ENCODE measurements at places on chromosomes 4 and X. TPM values are rescaled to one million over a fixed set of nuclear protein-coding genes. Genes with fewer than 3 reads are reported as not detected.

The IGFBP7 gene
- 2,270 TPM for total RNA-seq

The ACE2 gene
- total RNA-seq: not detected

The FDCSP gene
- total RNA-seq: not detected

The CACNA1F gene
- not detected for total RNA-seq

The CT45A3 gene
- not detected for total RNA-seq

The CXCL3 gene
- total RNA-seq: 21.2 TPM

The GPAT3 gene
- 4.0 TPM for total RNA-seq

The CDKL5 gene
- total RNA-seq: 3.9 TPM

The ARHGEF6 gene
- total RNA-seq: 11.6 TPM

The RAB39B gene
- 0.05 TPM for total RNA-seq

The AFM gene
- not detected for total RNA-seq

The GIMD1 gene
- total RNA-seq: not detected

Measured in glomerular endothelial cell (primary cell).